ENCODE measurements at places on chromosomes 4 and X.
A peak's percentile ranks its signal among the peaks of the same experiment; 100 is the strongest.

DNA sequence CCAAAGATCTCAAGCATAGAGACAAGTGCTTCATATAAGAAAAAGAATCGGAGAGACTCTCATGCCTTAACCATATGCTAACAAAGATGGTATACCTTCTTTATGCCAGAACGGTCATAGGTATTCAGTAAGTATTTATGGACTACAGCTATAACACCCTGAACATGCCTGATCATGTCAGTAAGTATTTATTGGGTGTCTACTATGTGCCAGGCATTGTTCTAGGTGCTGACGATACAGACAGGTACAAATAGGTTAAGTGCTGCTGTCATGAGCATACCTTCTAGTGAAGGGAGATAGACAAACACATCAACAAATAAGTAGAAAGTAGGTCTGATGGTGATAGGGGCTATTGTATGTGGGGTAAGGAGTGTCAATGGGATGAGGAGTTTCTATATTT, 9.5 kb upstream of the MID1 start:
- no peak for DNase-seq

DNA sequence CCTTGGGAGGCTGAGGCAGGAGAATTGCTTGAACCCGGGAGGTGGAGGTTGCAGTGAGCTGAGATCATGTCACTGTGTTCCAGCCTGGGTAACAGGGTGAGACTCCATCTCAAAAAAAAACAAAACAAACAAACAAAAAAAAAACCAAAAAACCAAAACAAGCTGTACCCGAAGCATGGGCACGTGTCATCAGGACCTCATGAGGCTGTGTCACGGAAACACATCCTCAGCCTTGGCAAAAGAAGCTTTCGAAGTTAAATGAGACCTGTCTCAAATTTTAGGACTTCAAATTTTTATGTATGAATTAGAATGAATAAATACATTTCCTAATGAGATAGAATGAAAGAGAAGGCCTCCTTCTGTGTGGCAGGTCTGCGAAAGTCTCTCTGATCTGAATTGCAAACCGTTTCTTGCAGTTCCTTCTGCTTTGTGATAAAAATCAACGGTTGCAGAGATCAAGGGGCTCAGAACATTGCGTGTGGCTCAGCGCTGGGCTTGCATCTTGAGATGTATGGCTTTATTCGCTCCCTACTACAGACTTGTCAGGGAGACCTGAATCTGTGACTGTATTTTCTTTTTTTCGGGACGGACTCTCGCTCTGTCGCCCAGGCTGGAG, 19.5 kb upstream of the CRLF2 start:
- DNase-seq = no peak

DNA sequence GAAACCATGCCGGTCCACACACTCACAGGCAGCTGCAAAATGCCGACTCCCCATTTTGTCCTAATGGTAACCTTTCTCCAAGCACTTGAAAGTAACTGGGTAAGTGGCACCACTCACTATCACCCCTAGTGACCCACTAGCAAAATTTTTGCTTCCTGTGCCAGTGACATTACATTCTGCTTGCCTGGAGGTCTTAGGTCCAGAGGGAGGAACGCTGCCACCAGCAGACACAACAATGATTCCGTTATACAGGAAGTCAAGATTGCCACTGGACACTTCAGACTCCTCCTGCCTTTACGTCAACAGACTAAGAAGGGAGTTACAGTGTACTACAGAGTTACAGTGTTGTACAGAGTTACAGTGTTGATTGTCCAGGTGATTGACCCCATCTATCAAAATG, 11.8 kb upstream of the TMEM192 start:
- no peak for DNase-seq

DNA sequence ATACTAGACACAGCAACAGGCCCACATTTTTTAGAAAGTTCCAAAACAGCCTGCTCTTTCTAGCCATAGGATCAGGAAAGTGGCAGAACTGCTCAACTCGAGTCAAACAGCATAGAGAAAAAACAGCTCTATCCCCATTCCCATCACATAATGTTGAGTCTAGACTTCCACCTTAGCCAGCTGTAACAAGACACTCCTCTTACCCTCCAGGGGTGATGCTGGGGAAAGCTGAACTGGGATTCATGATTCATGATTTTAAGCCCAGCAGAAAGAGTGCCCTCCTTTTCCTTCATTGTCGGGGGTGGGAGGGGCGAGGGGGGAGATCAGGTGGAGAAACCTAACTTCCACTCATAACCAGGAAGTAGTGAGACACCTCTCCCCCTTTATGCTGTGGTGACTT, 86.1 kb downstream of the CENPC start:
- no peak for DNase-seq

- DNase-seq = no peak
Measured at GRCh38 chr4:17920681-17921080, 100.9 kb downstream of the LCORL start.

- DNase-seq = no peak
Measured at GRCh38 chrX:39731735-39732134, 366.0 kb downstream of the BCOR start.

- no peak for DNase-seq
Measured at GRCh38 chr4:127685292-127685691, 44.9 kb upstream of the SLC25A31 start.

- peak; percentile 38 for DNase-seq
Measured at GRCh38 chr4:26325191-26325590, 4.4 kb downstream of the RBPJ start.

DNA sequence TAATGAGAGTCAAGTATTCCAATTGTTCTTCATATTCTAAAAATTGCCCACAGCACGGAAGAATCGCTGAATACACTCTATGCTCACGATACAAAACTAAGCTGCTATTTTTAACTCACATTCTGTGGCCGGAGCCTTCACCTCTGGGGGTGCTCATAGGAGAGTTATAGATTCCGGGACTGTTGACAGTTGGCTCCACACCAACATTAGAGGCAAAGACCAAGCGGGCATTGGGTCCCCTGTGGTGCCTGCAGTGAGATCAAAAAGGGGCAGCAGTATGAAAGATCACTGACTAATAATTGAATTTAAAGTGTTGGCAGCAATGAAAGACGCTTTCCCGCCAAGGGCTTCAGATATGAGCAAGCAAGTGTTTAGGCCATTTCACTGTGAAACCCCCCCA, 146.0 kb downstream of the TMEM144 start:
- no peak for DNase-seq

- no peak for DNase-seq
Measured at GRCh38 chr4:184261246-184261645, 43.6 kb upstream of the ENPP6 start.
